ENCODE measurements at places on chromosomes 11 and 22.

DNA sequence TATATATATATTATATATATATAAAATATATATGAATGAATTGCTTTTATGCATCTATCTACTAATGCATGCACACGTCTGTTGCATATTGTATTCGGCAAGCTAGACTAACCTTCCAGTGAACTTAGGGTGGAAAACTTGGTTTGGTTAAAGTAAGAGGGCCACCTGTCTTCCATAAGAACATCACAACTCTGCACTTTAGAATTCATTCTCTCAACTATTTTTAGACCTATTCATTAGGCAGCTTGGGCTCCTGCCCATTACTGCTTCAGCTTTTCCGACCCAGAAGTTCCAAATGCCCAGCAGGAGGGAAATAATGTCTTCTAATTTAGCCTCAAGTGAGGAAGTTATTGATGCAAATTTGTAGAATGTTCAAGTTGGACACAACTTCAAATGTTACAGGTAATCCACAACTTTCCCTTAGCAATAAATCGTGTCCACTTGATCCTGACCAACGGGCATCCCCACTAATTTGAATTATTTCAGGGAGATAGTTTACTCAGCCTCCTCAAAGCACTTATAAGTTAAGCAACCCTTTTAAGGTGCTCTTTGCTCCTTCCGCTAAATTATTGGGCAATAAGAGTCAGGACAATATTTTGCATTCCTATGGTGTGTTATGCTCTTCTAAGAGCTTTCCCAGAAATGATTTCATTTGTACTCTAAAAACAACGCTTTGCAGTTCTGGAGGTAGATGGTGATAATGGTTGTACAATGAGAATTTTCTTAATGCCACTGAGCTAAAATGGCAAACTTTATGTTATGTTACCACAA, 132.3 kb downstream of the OPCML start:
- no peak for DNase-seq

DNA sequence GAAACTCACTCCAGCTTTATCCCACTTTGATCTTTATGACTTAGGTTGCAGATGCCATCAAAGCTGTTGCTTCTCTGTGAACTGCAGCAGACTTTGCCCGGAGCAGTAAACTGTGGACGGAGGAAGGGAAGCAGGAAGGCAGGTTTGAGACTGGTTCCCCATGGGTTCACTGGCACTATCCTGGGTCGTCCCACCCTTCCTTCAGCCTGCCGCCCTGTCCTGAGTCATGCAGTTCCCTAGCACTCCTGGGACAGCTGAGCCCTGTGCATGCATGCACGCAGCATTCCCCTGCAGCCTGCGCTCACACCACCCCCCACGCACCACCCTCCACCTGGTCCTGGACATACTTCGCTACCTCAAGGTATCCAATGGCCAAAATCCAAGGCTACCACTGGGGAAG, 23.5 kb upstream of the P2RY2 start:
- no peak for DNase-seq

DNA sequence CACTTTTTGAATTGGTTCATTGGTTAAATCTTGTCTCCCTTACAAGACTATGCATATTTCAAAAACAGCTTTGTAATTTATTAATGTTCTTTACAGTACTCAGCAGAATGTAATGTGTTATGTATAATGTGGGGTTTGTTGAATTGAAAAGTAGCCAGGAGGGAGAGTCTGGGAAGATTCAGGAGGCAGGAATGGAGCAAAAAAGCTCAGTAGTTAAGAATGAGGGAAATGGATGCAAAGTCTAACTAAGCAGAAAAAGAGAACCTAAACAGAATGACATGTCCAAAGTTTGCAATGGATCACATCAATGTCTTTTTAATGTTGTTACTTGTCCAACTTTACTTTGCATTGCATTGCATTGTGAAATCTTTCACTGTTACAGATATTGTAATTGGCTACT, 86.5 kb upstream of the CARD18 start:
- no peak for DNase-seq

- no peak for DNase-seq
These were observed 2.3 kb downstream of the CTSC start for GRCh38 chr11:88335284-88335683.

- no peak for DNase-seq
These were observed 44.7 kb downstream of the SWAP70 start for GRCh38 chr11:9708544-9708943.

DNA sequence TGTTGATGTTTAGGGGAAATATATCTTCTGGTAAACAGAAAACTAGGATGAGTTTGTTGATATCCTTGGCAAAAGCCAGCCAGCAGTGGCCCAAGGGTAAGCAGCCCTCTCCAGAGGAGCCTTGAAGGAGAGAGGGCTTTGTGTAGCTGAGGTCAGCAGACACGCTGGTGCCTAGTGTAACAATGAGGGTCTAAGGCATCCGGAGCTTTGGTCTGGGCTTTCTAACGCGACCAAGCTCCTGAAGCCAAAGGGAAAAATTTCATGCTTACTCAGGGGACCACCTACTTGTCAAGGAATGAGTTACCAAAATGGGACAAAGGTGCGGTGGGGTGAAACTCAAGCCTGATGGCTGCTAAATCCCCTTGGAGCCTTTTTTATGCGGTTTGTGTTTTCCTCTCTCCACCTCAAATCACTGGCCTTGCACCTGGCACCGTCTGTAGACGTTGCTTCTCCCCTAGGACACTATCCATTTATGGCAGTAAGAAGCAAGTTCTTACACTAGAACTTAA, 134.9 kb downstream of the DBX1 start:
- no peak for DNase-seq

GRCh38 chr11:44793350-44794090, 66.8 kb downstream of the TSPAN18 start:
- no peak for DNase-seq

DNA sequence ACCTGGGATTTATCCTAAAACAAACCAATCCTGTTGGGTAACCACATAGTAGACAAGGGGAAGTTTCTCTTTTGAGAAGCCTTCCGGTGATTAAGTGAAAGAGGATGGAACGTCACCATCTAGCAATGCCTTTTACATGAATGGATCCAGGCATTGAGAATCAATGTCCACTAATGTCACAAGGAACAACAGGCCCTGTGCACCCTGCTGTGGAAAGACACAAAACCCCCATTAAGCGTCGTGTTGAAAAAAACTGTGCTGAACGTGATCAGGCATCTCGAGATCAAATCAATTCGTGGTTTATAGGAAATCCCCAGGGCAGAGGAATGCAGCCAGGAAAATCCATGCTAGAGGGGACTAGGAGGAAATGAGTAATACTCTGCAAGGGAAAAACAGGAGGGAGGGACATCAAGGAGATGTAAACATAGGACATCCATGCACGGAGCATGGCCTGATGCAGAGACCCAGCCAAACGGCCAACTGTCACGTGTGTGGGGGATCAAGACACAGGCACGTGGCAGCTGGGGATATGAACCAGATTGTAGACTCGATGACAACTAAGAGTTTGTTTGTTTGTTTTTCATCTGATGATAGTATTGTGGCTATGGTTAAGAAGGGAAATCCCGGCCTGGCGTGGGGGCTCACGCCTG, 38.6 kb upstream of the CARS1 start:
- DNase-seq = no peak

- peak; percentile 62 for DNase-seq
These were observed 22.0 kb downstream of the RSPH14 start for GRCh38 chr22:23119494-23120414.

GRCh38 chr11:87022254-87022653, 15.5 kb upstream of the TMEM135 start:
- no peak for DNase-seq

DNA sequence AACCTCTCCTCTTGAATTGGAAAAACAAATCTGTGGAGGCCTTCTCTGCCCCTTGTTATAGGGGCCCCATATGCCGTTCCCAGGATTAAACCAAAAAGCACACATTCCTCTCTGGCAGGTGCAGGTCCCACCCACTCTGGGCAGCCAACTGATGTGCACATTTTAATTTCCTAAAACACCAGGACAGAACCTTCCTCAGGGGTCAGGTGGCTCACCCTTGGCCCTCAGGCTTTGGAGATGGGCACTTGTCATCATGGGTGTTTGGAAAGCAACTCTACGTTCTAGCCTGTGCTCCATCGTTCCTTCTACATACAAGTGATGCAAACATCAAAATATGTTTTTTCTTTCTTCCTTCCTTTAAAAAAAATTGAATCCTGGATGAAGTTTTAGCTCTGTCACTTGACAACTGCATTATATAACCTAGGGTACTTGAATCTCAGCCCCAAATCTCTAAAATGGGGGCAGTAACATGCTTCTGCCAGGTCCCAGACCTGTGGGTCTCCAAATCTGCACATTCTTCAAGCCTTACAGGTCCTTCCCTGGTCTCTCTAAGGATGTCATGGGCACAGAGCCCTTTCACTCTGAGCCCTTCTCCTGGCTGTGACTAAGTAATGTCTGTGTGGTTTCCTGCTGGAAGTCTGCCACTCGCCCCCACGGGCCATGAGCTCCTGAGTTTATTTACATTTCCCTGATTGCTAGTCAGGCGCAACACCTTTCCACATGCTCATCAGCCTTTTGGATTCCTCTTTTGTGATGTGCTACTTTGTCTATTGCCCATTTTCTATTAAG, 43.8 kb downstream of the KCNQ1OT1 start:
- no peak for DNase-seq

- DNase-seq = no peak
These were observed 3.0 kb downstream of the ARHGAP8 start for GRCh38 chr22:44755417-44755816.

GRCh38 chr11:125953401-125953935, 7.6 kb downstream of the VSIG10L2 start:
- no peak for DNase-seq

DNA sequence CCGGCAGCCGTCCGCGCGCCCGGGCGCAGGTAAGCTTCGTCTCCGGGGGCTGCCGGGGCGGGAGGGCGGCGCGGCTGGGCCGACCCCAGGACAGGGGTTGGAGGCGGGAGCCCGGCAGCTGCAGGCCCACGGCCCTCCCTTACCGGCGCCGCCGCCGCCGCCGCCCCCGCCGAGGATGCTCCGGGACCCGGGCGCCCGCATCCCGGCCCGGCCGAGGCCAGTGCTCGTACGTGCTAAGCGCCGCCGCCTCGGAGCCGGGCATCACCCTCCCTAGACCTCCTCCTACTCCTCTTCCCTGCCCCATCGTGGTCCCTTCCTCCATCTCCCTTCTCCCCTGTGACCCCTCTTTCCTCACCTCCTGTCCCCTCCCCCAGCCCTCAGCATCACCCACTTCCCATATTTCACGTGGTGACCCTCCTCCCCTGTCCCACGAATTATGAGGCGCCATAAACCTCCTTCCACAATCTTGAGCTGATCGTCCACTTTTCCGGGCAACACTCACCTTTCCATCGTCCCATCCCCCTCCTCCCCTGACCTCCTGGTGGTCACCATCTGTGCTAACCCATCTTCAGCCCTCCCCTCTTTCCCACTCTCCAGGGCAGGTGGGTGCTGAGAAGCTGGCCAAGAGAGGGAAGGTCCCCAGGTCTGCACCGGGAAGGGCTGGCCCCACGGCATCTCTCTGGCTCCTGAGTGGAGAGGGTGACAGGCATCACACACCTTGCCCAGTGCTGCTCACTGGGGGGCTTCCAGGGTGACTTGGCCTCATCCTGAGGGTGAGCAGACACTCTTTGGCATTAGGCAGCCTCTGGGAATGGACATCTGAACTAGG, 612 bp downstream of the ASPHD2 start:
- DNase-seq = no peak

DNA sequence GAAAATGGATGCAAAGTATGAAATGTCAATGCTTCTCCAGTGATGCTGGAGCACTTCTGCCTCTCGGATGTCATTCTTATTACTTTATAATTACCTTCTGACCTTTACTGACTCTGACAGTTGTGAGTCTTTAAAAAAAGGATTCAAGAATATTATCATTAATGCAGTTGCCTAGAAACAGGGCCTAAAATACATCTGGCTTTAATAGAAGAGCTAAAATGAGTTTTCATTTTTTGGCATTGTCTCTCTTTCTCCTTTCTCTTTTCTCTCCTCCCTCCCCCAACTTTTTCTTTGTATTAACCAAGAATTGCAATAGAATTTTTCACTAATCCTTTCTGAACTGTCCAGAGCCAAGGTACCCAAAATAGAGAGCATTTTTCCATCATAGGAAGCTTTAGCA, 45.9 kb downstream of the FDX1 start:
- no peak for DNase-seq

DNA sequence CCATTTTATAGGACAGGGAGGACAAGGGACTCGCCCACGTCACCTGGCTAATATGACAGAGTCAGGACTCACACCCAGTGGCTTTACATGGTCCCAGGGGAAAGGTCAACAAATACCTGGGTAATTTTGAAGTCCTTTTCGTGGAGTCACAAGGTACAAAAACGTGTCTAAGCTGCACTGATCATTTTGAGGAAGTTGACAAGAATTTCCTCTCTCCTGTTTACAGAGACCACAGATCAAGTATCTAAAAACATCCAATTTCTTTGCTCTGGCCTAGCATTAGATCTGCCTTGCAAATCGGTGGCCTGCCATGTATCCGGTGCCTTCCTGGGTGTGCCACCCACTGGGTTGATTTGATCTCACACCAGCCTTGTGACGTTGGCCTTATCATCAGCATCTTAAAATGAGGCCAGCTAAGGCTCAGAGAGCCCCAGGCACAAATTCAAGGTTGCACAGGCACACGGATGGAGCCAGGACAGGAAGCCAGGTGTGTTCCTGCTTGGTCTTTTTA, 17.6 kb downstream of the GDPD5 start:
- DNase-seq = no peak

DNA sequence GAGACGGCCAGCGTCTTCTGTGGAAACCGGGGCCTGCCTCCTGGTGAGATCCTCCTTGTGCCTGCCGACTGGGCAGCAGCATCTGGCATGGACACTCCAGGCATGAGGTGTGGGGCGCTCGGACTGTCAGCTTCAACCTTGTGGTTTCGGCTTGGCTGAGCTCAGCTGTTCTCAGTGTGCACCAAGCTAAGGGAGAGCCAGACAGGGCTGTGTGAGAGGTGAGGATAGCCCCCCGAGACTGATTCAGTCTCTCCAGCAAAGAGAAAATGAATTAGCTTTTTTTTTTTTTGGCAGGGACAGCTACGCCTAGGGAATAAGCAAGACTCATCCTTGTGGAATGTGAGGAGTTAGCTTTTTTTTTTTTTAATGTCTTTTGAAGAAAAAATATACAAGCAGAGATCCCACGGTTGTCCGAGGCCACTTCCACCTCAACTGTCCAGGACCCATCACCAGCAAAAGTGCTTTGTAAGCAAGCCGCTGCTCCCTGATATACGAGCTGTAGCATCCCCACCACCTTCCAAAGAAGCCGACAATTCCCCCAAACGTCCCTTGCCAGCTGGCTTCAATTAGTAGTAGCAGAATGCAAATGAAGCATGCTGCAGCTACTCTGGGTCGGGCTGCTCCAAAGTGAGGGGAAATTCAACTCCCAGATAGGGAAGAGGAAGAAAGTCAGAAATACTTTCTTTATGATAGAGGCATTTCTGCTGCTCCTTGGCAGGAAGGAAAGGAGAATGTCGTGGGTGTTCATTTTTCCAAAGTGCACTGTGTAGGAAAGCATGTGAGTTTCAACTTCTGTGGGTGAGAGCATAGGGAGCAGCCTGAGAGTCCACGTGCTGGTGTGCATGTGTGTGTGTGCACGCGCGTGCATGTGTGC, 9.7 kb upstream of the THY1 start:
- DNase-seq = no peak

DNA sequence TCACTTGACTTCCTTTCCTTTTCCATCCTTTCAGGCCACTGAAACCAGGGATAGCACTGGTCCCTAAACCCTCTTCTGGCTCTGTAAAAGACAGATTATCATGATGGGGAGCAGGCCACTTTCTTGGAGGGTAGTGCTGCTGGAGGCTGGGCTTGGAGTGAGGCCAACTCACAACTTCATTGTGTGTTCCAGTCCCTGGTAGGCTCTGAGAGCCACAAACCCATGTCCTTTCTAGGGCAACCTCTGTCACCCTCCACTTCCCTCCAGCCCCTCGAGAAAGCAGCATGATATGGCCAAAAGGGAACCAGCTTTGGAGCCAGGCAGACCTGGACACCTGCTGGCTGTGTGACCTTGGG, 2.3 kb downstream of the TKFC start:
- DNase-seq = no peak
